Lung (tissue), 17 donors: ENCODE measurements at places on chromosomes 11 and 22. TPM values are rescaled to one million over a fixed set of nuclear protein-coding genes. Genes with fewer than 3 reads are reported as not detected.

DNA sequence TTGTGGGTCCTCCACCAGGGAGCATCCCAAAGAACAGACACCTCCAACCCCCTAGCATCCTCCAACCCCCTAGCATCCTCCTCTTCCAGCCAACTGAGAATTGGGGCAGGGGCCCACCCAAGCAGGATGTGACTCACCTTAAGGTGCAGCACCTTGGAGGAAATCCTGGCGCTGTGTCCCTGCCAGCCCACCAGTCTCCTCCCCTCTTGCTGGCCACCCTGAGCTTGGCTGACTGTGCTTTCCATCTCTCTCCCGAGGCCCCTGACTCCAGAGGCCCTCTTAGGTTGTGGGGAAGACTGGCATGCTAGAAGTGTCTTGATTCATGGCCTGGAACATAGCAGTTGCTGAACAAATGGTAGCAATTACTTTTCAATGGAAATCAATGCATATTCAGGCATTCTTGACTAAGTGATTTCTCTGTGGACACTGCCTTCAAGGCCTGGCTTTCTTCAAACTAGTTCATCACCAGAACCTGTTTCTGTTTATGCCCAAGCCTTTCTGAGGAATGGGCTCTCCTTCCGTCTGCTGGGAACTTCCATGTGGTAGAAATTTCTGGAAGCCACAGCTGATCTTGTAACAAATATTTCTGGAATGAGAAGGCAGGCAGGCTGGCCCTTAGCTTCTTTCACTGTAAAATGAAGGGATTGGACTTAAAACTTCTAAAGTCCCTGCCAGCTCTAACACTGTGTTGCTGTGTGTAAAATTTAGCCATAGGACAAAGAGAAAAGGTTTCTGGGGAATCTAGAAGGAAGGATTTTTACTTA is 60.5 kb downstream of the CEP164 start:
- H3K36me3 ChIP-seq: peaks cover 23% of the 10 kb centered on the region
- H3K27ac ChIP-seq: no peak overlapping the region
- no peak overlapping the region for H3K4me3 ChIP-seq

- H3K36me3 ChIP-seq: no peaks in the 10 kb centered on the region
- H3K4me1 ChIP-seq: no peaks in the 10 kb centered on the region
- H3K27ac ChIP-seq: no peak overlapping the region
- no peak overlapping the region for H3K4me3 ChIP-seq
- no peak for DNase-seq
Measured at GRCh38 chr11:16155448-16155847, 200.9 kb downstream of the SOX6 start.

CD3G gene
- 0.55 TPM for polyA plus RNA-seq

F2 gene
- 0.01 TPM for polyA plus RNA-seq

OR52E2 gene
- not detected for polyA plus RNA-seq

MRPL11 gene
- 35.8 TPM for polyA plus RNA-seq
